ENCODE measurements at places on chromosomes 11 and 22.
A peak's percentile ranks its signal among the peaks of the same experiment; 100 is the strongest.

GRCh38 chr11:8055091-8055835 lies 25.7 kb upstream of the TUB start:
- DNase-seq = no peak

DNA sequence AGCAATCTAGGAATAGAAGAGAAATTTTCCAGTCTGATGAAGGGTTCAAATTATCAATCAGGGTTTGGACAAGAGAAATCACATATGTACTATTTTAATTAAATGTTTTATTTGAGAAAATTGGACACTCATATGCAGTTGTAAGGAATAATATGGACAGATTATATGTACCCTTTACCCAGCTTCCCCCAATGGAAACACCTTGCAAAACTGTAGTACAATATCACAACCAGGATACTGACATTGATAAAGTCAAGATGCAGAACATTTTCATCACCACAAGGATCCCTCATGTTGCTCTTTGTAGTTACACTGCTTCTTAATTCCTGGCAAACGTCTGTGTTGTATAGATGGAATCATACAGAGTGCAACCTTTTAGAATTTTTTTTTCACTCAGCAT lies 1.4 kb upstream of the LIPT2 start:
- no peak for DNase-seq

DNA sequence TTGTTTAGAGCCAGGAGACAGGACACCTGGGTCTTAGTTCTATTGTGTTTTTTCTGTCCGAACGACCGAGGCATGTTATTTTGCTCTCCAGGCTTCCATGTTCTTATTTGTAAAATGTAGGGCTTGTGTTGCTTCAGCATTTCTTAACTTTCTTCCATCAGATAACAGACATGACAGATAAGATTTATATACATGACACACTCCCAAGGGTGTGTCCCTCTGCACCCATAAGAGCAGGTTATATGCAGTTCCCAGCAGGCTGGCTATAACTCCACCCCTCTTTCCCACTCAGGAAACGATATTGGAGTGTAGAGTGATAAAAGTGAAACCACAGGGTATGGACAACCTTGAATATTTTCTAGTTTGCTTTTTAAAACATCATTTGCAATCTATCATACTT lies 65.8 kb downstream of the APIP start:
- no peak for DNase-seq

GRCh38 chr22:48711669-48712068 lies 1116.0 kb downstream of the BRD1 start:
- DNase-seq = no peak

DNA sequence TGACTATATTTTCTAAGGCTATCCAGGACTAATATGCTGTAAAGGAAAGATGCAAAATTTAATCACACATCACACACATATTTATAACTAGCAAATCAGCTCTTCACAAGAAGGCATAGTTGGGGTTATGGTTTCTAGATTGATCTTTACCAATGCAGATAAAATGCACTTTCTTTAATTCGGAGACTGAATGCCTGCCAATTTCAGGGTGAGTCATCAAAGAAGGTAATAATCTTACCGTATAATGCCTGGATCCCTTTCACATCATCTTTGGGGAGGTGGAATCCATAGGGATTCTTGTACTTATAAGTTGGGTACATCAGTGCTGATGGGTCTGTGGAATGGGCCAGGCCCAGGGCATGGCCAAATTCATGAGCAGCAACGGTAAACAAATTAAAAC lies 16.4 kb downstream of the MMP20 start:
- DNase-seq = no peak

DNA sequence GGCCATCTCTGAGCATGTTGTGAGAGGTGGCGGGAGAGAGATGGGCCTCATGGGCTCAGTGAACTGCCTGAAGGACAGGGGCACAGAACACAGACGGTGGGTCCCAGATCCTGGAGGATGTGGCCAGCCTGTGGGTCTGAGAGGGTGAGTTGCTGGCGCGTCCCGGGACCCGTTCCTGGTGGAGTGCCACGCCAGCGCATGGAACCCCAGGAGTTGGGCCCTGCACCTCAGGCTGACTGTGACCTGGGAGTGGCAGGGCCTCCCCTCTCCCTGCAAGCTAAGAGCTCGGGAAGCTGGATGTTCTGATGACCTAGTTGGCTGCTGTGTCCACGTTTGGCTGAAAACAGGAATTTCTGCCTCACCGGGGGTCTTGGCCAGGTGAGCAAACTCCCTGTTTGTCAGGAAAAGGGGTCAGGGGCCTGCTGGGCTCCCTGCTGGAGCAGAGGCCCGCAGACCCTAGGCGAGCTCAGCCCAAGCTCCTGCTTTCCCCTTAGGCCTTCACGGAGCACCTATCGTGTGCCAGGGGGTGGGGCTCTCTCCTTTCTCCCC lies 15.0 kb downstream of the LRRC32 start:
- no peak for DNase-seq

- DNase-seq = no peak
These were observed 6.5 kb downstream of the ASCL2 start for GRCh38 chr11:2263724-2264360.

GRCh38 chr22:36015155-36015810 lies 13.3 kb downstream of the RBFOX2 start:
- no peak for DNase-seq

DNA sequence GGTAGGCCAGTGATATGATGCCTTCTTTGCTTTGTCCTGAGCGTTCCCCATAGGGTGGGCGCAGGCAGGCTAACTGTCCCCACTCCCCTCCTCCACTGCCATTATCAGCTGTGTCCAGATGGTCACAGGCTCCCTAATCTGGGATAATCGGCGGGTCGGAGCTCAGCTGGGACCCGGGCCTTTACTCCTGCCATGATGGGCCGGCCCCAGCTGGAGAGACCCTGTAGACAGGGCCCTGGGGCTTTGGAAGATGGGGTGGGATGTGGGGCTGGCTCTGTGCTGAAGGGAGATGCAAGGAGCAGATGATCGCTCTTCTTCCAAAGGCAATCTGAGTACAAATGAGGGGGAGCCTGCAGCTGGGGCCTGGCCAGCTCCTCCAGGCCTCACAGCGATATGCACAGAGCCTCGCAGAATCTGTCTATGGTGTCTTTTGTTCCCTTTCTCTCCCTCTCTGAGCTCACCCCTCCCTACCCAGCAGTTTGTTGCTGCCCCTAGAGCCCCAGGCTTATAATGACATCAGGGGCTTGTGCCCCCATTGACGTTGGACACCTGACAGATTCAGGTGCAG lies 11.9 kb downstream of the KLHL35 start:
- no peak for DNase-seq

DNA sequence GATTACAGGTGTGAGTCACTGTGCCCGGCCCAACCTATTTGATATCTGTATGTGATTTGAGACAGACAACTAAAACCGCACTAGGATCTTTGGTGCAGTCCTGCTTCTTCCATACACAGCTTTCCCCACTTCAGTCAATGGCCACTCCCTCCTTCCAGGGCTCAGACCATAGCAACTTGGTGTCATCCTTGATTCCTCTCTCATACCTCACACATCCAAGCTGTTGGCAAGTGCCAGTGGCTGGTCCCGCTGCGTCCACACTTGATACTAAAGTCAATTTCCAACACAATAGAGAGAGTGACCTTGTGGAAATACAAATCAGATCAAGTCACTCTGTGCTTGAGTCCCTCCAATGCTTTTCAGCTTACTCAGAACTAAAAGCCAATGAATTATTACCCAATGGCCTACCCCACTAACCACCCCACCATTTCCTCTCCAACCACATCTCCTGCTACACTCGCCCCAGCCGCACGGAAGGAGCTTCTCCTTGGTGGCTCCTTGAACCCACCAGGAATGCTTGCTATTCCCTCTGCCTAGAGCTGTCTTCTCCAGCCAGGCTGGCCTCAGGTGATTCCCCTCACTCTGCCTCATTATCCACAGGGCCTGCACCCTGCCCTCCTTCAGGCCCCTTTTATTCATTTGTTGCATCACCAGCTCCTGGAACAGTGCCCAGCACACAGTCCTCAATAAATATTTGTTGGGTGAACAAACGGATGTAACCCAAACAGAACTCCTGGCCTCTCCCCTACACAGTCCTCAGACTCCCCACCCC lies 12.9 kb downstream of the ABTB2 start:
- no peak for DNase-seq

DNA sequence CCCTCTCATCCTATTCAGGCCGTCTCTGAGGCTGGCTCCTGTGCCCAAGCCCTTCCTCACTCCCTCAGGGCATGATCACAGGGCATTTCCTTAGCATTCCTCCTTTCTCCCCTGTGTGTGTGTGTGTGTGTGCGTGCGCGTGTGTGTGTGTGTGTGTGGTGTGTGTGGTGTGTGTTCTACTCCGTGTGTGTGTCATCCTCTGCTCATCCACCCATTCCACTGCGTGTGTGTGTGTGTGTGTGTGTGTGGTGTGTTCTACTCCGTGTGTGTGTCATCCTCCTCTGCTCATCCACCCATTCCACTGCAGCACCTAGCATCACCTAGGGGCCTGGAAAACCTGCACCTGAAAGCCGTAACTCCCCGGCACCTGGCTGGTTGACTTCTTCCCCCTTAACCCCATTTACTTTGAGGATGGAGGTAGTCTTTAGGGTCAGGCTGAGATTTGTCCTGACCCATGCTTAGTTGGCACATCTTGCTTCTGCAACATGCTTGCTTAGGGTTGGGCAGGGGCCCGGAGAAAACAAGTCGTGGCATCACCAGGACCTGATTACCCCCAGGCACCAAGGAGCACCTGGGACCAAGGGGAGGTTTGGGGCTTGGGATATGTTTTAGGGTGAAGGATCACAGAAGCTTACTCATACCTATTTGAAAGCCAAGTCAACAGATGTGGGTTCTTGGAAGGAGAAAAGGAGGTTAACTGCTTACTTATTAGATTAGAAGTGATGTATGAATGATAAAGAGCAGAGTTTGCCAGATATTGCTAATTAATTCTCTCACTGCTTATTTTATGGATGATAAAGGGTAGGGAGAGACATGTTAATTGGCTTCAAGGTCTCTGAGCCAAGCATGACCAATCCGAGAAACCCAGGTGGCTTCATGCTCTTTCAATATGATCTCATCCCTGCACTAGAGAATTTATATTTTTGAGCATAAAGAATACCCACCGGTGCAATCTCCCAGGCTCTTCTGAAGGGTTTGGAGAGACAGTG lies 18.9 kb downstream of the TIMP3 start:
- no peak for DNase-seq

- no peak for DNase-seq
These were observed 69.4 kb upstream of the ALX4 start for GRCh38 chr11:44379141-44380008.

GRCh38 chr11:15871904-15872626 lies 484.3 kb downstream of the SOX6 start:
- DNase-seq = no peak

GRCh38 chr22:37607010-37607934 lies 1.4 kb upstream of the GGA1 start:
- DNase-seq = peak; percentile 92

- DNase-seq = no peak
These were observed 53.0 kb downstream of the DNAJC24 start for GRCh38 chr11:31422703-31423102.

GRCh38 chr22:20782083-20782482 lies 8.2 kb downstream of the SERPIND1 start:
- no peak for DNase-seq

GRCh38 chr22:46119093-46119728 lies 31.1 kb upstream of the PPARA start:
- DNase-seq = no peak

- DNase-seq = no peak
These were observed 11.4 kb downstream of the UCP2 start for GRCh38 chr11:73971175-73971719.

GRCh38 chr11:42049650-42050049 lies 590.2 kb upstream of the LRRC4C start:
- no peak for DNase-seq

- DNase-seq = no peak
These were observed 52.4 kb downstream of the OTOG start for GRCh38 chr11:17599460-17599925.

GRCh38 chr11:114063149-114063828 lies 3.8 kb downstream of the ZBTB16 start:
- DNase-seq = no peak

GRCh38 chr11:76339221-76339620 lies 41.7 kb downstream of the THAP12 start:
- DNase-seq = no peak

- DNase-seq = no peak
These were observed 2.6 kb downstream of the CHRM1 start for GRCh38 chr11:62918531-62918930.

- DNase-seq = no peak
These were observed 21.1 kb downstream of the B3GAT1 start for GRCh38 chr11:134390706-134391569.

Measured in nephron progenitor cell (in vitro differentiated cells).